ENCODE measurements at places on chromosomes 7 and 10.

- DNase-seq: no peak
Observed at GRCh38 chr10:17814973-17815372, 5.8 kb downstream of the MRC1 start.

DNA sequence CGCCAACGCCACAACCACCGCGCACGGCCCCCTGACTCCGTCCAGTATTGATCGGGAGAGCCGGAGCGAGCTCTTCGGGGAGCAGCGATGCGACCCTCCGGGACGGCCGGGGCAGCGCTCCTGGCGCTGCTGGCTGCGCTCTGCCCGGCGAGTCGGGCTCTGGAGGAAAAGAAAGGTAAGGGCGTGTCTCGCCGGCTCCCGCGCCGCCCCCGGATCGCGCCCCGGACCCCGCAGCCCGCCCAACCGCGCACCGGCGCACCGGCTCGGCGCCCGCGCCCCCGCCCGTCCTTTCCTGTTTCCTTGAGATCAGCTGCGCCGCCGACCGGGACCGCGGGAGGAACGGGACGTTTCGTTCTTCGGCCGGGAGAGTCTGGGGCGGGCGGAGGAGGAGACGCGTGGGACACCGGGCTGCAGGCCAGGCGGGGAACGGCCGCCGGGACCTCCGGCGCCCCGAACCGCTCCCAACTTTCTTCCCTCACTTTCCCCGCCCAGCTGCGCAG is 424 bp downstream of the EGFR start:
- no peak for DNase-seq

DNA sequence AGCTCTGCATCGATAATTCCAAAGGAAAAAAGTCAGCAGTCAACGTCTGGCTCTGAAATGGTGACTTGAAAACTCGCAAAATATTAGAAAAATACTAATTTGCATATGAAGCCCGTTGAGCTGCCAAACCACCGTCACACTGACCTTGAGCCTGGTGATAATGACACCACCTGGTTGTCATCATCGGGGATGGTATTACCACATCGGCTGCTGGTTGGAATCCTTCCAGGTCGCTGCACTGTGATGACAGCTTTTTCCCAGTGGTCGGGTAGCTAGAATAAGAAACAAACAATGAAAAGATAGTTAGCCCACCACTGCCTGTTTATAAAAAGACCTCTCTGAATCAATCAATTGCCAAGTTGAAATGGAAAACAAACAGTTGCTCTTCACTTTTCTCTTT is 41.6 kb downstream of the LAMB1 start:
- DNase-seq: no peak

DNA sequence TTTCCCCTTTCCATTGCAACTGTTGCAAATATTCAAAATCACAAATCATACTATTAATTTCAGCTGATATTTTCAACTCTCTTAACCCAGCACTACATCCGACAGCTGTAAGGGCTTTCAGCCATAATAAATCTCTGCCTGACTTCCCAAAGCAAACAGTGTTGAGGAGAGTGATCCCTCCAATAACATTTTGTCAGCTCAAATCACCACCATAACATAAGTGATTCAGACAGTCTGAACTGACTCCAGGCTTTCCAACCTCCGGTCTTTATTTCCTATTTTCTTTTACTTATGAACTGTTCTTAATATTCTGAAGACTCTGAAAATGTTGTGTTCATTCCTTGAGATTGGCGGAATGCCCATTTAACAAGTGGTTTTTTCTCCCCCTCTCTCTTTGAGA is 1085.9 kb downstream of the GATA3 start:
- no peak for DNase-seq

- DNase-seq: no peak
Observed at GRCh38 chr7:99004216-99004615, 125.9 kb downstream of the TRRAP start.

DNA sequence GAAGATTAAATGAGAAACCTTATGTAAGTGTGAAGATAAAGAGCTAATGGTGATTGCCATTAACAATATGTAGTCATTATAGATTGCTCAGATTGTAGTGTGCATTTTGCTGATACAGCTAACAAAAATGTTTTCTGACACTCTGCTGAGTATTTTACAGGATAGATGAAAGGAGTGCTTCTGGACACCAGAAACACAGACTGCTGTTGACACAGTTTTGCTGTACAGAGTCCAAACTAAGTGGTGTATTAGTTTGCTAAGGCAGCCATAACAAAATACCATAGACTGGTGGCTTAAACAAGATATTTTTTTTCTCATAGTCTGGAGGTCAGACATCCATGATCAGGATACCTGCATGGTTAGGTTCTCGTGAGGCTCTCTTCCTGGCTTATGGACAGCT is 2.2 kb downstream of the SMC3 start:
- no peak for DNase-seq

GRCh38 chr10:1020958-1021357 is 4.7 kb downstream of the IDI2 start:
- DNase-seq: no peak

DNA sequence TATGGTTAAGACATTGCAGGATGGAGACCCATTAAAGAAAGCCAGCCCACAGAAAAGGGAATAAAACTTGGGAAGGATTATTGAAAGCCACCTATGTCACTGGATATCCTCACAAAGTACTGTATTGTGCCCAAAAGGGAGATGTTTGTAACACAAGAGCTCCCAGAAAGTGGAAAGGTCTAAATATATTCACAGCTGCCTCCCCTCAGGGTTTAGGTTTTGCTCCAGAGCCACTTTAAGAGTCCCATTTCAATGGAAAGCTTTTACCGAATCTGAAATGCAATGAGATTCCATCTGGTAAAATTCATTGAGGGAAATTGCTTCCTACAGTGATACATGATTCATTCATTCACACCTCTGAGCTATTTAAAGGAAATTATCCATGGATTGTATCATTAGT is 176.4 kb downstream of the XPNPEP1 start:
- DNase-seq: no peak

- DNase-seq: no peak
Observed at GRCh38 chr7:112571852-112572607, 91.2 kb downstream of the LSMEM1 start.

DNA sequence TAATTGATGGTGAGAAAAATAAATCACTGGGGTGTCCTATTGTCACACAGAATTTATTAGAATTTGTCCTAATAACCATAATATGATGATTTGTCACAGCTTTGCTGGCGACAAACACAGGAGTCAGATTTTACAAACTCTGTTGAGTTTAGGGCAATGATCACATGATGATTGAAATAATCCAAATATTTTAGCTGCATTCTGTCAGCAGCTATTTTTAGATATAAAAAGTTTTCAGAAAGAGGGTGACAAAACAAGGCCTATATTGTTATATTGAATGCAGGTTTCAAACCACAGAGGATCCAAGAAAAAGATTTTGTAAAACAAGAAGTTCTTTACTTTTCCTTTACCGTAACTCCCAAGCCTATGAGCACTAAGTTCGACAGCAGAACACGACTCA is 178.8 kb downstream of the ADAM12 start:
- no peak for DNase-seq

- no peak for DNase-seq
Observed at GRCh38 chr10:115974816-115975430, 298.1 kb downstream of the GFRA1 start.

DNA sequence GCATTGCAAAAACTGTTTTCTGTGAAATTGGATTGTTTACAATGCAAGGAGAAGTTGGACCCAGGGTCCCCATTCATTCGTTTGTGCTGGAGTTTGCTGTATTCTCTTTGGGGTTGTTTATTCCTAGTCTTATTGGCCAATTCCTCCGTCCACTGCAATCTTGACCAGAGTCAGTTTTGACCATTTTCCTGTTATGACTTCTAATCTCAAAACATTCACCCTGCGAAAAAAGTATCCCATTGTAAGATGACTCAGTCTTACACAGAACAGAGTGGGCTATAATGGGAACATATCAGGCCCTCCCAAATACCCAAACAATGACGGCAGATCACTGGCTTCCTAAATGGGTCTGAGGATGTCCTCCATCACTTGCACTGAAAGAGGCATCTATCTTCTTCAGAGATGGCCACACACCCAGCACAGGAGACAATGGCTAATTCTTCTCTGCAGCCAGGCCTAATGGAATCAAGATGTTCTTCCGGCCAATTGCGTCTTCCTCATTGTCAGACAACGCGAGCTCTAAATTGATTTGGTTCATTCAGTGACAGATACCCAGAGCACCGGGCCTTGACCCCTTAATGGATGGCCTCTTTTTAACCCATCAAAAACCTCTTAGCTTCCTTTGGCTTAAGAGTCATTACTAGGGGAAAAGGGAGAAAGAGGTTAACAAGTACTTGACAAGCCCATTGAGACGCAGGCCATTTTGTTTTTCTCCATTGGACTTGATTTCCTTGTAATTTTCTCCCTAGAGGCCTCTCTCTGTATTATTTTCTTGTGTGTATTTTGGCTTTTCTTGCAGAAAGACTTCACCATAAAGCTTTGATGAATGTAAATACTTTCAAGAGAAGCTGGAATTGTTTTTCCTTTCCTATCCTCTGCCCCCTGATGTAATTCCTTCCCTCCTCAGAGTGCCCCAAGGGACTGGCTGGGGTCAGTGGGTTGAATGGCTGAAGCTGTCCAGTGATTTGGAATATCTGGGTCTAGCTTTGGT is 129.6 kb downstream of the PRPF18 start:
- no peak for DNase-seq

- DNase-seq: no peak
Observed at GRCh38 chr10:33805831-33806230, 471.4 kb upstream of the NRP1 start.

- no peak for DNase-seq
Observed at GRCh38 chr10:4100380-4100779, 315.4 kb upstream of the KLF6 start.

DNA sequence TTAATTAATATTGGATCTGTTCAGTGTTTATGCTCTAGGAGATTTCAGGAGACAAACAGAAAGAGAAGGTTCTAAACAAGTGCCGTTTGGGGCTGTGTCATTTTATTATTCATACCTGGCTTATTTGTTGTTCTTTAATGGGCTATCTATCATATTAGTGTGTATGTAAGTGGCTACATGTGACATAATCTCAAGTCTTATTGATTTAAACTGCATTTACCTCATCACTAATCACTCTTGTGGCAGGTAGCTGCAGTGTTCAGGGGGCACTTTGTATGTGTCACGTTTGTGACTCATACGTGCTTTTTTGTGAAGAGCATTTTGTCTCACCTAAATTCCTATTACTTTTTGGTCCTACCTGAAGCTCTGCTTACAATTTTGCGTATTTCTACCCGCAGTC is 95.4 kb downstream of the EXOC4 start:
- DNase-seq: no peak

GRCh38 chr10:26214004-26214403 is 2.6 kb upstream of the GAD2 start:
- no peak for DNase-seq

- no peak for DNase-seq
Observed at GRCh38 chr7:27251136-27251651, 8.6 kb downstream of the EVX1 start.
